ENCODE measurements at places on chromosomes 4 and X.

- no peak for DNase-seq
Measured at GRCh38 chrX:125295337-125295736, 24.3 kb upstream of the TEX13C start.

DNA sequence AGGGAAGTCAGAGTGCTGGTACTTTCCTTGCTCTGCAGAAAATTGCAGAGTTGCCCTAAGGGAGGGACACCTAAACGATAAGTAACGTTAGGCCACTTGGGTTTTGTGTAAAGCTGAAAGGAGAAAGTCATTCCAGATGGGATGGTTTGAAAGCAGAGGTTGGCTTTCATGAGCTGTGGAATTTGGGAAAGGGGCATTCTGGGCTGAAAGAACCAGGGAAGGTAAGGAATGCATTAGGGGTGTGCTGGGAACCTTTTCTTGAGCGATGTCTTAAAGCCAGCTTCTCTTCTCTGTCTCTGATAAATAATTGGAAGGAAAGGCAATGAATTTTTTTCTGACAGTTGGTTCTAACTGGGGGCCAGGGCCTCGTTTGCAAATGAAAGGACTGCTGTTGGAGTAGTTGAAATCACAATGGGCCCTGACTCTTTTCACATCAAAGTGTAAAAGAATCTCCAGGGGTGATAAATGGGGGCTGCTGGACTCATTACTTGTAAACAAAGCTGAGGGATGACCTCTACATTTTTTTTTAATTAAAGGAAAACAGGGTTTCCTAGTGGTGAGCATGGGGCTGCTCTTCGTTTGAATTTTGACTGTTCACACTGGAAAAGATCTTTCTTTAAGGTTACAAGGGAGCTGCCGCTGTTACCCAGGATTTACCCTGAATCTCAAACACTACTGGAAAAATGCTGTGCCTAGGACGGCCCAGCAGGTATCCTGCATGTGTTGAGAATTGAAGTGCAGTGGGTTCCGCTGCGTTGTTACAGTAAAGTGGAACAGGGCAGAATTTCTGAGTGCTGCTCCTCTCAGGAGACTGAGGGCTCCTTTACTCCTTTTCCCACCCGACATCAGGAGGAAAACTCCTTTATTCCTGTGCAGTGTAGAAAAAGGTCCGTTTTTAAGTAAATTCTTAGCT, 25.0 kb downstream of the AFF1 start:
- no peak for DNase-seq

- DNase-seq, result no peak
Measured at GRCh38 chr4:108003982-108004515, 14.4 kb downstream of the HADH start.

DNA sequence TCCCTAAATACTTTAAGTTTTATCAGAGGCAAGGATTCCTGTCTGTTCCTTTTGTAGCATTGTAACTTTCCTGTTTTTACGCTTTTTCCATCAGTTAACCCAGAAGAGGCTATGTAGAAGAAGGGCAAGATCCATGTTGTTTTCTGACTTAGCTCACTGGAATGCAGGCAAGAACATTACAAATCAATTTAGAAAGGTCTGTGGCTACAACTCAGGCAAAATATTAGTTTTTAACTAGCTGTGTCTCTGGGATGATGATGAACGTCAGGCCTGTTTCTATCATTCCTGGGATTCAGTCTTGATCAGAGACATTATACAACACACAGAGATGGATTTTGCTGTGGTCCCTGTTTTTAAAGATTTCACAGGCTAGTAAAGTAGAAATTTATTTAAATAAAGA, 813.0 kb upstream of the POU3F4 start:
- no peak for DNase-seq

DNA sequence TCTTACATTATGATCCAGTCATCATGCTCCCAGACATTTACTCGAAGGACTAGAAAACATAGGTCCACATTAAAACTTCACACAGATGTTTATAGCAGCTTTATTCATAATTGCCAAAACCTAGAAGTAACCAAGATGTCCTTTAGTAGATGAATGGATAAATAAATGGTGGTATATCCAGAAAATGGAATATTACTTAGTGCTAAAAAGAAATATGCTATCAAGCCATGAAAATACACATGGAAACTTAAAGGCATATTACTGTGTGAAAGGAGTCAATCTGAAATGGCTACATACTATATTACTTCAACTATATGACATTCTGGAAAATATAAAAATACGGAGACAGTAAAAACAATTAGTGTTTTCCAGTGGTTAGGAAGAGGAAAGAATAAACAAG, 1039.1 kb upstream of the INTU start:
- no peak for DNase-seq

DNA sequence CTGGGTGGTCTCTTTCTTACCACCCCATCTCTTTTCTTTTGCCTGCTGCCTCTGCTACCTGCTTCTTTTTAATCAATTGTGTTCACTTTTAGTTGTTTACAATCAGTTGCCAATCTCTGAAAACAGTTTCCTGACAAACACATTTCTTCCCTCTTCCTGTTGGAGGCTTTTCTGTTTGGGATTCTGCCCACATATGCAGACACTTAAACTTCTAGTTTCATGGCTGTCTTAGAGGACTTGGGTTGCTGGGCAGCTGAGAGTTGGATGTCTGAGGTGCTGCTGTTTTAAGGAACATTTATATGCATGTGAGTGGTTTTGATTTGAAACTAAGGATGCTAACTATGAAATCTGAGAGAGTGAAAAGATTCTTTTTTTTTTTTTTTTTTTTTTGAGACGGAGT, 112.3 kb upstream of the LIMCH1 start:
- DNase-seq, result no peak

DNA sequence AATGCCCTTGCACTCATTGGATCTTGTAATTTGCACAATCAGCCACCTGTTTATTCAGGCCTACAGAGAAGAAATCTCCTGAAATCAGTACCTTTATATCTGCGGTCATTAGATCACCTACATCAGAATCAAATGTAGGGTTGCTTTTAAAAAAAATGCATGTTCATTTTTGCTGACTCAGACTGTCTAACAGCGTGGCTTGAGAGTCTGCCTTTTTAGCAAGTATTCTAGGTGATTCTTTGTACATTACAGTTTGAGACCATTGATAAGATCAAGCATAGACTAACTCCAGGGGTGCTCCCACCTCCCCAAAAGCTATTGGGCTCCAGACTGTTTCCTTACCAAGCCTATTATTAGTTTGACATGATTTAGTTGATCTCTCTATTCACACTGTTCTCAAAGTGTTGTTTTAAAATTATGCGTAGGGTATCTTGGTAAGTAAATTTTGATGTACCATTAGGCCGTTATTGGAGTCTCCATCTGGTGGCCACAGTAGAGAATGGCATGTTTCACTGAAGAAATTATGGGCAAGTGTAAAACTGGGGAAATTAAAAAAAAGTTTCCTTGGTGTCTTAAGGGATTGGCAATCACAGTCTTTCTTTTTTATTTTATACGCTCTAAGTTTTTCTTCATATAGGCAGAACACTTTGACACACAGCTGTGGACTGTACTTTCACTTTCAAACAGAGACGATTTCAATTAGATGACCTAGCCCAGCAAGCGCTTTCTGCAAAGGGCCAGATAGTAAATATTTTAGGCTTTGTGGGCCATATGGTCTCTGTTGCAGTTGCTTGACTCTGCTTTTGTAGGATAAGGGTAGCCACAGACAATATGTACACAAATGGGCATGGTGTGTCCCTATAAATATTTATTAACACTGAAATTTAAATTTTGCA, 33.7 kb upstream of the MSL3 start:
- peak; percentile 8 for DNase-seq

GRCh38 chr4:54076673-54077072, 12.3 kb upstream of the CHIC2 start:
- no peak for DNase-seq

GRCh38 chrX:111609206-111609605, 71.8 kb upstream of the ALG13 start:
- no peak for DNase-seq

DNA sequence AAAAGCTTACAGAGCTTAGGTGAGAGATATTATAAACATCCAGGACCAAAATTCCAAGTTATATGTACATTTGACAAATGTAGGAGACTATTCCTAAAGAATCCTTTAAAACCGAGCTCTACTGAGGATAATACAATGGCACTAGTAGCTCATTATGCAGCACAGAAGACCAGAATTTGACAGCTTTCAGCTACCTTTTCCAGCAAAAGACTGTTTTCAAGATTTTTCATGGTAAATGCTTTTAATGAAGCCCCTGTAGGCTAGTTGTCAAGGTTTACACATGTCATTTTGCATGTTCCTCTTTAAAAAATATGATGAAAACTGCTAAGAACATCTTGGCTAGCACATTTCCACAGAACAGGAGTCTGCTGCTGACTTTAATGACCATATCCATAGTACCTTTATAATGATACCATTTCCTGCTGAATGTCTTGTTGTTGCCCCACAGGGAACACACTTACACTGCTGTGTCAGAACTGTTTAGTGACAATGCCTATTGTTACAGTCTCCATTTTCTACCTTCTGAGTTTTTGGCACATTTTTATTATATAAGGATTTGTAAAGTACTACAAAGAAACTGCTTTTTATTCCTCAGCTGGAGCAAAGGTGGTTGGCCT, 1382.3 kb downstream of the RAPGEF2 start:
- DNase-seq, result no peak

GRCh38 chrX:70437921-70438665, 6.5 kb upstream of the DLG3 start:
- DNase-seq, result no peak

GRCh38 chrX:72274526-72274925, 2.5 kb downstream of the RPS4X start:
- no peak for DNase-seq

DNA sequence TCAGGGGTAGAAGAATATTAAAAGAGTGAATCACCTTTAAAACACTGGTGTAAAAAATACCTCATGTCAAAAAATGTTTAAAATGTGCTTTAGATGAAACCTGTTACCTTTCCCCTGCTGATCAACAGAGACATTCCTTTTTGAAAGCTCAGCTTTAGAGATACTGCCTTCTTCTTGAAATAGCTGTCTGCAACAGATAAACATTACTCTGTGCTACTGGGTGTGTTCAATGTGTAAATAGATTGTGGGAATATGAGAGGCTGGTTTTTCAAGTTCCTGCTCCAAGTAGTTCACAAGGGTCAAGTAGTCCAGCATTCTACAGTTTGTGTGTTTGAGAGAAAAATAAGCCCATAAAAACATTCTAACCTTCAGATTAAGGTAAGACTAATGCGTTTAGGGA, at the start of gene SYTL5:
Gene SYTL5 (plus strand): TSS at position 263 of the 400 bp plus-strand sequence. CDS start 27,337 bp downstream, outside the sequence.
- DNase-seq, result no peak

DNA sequence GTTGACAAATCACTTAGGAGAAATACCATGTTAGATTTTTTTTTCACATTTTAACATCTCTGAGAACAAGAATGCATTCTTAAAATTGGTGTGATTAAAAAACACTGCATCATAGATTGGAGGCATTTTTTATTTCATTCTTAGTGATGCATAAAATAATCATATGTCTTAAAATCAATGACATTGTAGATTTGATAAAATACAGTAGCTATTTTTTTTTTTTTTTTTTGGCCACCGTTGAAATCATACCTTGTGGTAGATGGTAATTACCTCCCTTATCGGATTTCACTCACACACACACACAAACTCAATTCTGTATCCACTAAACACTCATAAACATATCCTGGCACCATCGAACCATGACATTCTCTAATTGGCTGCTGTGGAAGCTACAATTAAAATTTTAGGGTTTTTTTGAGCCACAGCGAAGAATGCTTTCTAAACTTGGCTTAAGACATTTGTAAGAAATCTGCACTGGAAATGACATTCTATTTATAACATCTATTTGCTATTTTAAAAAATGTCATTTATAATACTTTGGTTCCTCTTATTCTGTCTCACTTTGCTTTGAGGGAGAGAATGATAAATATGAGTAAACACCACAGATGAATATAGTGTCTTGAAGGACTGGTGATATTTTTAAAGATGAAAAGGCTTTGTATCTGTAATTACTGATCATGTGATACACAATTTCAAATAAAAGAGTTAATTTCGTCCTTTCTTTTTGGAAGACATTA, 60.1 kb downstream of the CCSER1 start:
- no peak for DNase-seq

DNA sequence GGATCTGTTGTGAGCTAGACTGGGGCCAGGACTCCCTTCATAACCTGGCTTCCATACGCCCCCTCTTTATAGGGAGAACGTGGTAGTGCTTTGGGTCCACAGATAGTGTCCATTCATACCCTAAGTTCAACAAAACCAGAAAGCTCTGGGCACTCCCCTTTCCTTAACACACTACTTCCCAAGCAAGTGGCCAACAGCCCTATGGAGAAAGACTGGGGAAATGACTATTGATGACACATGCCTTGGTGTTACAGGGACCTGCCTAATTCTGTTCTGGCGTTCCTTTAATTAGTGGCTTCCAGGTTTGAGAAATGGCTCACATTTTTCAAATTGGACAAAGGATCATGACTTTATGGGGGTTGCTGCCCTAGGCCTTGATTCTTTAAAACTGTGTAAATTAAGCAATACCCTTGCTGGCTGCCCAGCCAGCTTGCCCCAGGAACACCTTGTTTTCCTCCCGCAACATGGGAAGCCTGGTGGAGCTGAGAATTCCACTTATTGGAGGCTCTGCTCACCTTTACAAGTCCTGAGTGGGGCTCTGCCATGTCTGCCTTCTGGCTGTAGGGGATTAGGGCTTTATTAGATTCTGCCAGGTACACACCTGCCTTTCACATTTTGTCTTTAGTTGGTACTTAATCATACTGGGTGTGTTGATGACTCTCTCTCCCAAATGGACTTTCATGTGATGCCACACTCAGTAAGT, 61.1 kb downstream of the RGS12 start:
- DNase-seq, result no peak

GRCh38 chr4:124209211-124209610, 503.3 kb downstream of the ANKRD50 start:
- DNase-seq, result no peak

- no peak for DNase-seq
Measured at GRCh38 chr4:53583513-53583912, 7.8 kb downstream of the LNX1 start.

Measured in activated gamma-delta T cell treated with Interleukin-2 at 50 U/mL for 16 hours (primary cell).